ENCODE measurements at places on chromosomes 1 and 21.

- DNase-seq, result no peak
Measured at GRCh38 chr1:50986653-50987052, 16.6 kb downstream of the CDKN2C start.

- DNase-seq, result no peak
Measured at GRCh38 chr1:243732637-243733036, 117.4 kb downstream of the AKT3 start.

GRCh38 chr1:23483321-23484252, at the start of gene ASAP3:
Gene ASAP3, minus strand, starts transcription at chr1:23484179. Its CDS starts 46 bp downstream, at chr1:23484133.
- peak; percentile 19 for DNase-seq

DNA sequence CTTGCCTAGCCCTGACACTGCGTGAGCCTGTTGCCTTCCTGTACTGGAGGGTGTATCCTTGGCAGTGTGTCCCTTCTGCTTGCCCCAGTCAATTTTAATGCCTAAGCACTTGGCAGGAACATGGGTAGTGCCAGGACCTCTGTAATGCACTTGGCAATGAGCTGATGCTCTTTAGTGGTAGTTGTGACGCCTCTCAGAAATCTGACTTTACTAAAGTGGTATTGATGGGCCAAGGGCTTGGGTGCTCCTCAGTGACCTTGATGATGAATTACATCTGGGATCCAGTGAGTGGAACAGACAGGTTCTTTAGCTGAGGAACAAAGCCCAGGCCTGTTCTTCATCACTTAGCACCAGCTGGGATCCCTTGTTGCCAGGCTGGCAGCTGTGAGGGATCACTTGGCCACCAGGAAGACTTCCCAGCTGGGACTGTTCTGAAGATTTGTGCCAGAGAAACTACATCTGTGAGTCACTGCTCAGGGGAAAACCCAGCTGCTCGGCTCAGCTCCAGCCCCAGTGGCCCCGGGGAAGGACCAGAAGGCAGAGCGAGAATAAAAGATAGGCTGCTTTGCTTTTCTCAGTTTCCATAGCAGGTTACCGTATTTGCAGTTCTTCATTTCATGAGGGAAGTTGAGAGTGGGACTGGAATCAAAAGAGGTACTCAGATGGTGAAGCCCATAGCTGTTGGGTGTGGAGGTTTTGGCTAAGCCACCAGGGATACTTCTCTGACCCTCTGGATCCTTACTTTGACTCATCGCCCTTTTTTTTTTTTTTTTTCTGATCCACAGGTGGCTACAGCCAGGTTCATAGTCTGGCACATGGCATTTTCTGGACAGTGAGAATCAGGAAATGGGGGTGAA, 28.5 kb upstream of the KCNA2 start:
- DNase-seq, result peak; percentile 68

GRCh38 chr1:166139735-166140134, 27.1 kb downstream of the FAM78B start:
- no peak for DNase-seq

DNA sequence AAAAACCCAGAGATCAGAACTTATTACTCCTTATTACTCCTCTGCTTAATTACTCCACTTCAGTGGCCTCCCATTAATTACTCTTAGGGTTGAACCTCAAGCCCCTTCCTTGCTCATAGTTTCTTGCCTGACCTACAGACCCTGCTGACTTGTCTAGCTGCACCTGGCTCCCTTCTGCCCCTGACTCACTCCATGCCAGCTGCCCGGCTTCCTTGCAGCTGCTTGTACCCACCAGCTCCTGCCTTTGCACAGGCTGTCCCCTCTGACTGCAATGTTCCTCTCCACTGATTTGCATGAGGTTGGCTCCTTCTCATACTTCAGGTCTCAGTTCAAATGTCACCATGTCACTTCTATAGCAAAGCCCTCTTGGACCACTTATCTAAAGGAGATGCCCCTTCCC, 1.9 kb upstream of the PTPRU start:
- DNase-seq, result no peak

- no peak for DNase-seq
Measured at GRCh38 chr1:236524895-236525184, 1.1 kb downstream of the LGALS8 start.

DNA sequence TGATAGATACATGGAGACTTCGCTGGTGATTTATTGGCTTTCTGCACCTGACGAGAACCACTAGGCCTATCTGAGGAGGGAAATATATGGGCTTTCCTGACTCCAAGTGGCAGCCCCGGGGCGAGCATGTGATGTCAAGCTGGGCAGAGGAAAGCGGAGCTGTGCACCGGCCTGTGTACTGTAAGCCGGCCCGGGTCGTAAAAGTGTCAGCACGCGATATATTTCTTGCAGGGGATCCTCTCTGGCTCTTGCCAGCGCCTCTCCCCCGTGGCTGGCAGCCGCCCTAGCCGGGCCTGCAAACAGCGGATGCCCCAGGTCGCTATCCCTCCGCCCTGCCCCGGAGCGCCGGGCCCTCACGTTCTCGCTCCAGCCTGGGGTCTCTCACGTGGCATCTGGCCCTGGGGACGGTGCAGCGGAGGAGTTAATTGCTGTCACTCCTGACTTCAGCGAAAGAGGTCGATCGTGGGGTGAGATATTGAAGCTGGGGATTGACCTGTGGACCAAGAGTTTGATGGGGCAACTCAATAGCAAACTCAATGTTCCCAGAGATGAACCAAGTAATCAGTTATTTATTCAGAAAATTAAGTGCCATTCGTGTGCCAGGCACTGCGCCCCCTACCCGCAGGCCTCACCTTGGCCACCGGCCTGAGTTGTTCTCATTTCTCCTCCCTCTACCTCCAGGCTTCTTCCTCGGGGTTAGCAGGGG, 41.0 kb upstream of the HAO2 start:
- peak; percentile 39 for DNase-seq

Measured in activated T-cell treated with anti-CD3 and anti-CD28 coated beads, Interleukin-2, amount 50 U/mL, for 1 hour (primary cell).